WTC11 (cell line): ENCODE measurements at places on chromosomes 11 and 22. TPM values are rescaled to one million over a fixed set of nuclear protein-coding genes. Genes with fewer than 3 reads are reported as not detected.
A peak's percentile ranks its signal among the peaks of the same experiment; 100 is the strongest.

Gene BRSK2
- total RNA-seq: 22.1 to 34.5 TPM (median 26.2 TPM) in 3 replicates

Gene GLYATL1B
- 0.21 TPM in 1 of 3 replicates, not detected in the others for total RNA-seq

GRCh38 chr22:32949391-32950173, 108.6 kb downstream of the SYN3 start:
- H3K4me3 ChIP-seq: no peak overlapping the region
- H3K36me3 ChIP-seq: peaks cover 8% of the 10 kb centered on the region
- DNase-seq: no peak
- H3K27me3 ChIP-seq: peaks cover 3% of the 10 kb centered on the region; the same call in 1 of the 2 replicates
- no peak overlapping the region for H3K27ac ChIP-seq
- H3K4me1 ChIP-seq: peaks cover 12% of the 10 kb centered on the region

DNA sequence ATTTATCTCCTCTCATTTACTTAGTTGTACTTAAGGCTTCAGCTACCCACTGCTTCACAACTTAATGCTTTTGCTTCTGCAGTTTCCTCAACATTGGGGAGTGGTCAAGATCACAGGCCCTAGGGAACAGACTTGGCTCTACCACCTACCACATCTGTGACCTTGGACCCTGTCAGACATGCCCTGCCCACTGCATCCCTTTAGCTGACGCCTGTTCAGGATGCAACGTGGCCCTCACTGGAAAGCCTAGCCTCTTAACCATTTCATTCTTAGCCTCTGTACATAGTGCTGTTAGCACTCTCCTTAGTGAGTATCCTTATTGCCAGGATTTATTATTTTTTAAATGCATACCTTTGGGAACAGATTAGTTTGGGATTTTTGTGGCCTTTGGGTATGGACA, 34.4 kb downstream of the TNRC6B start:
- no peaks in the 10 kb centered on the region for H3K27me3 ChIP-seq
- H3K36me3 ChIP-seq: no peaks in the 10 kb centered on the region
- H3K4me1 ChIP-seq: peaks cover 79% of the 10 kb centered on the region
- peak overlapping the region; percentile 81; the same call in 1 of the 2 replicates for H3K27ac ChIP-seq

- peaks cover 21% of the 10 kb centered on the region for H3K27me3 ChIP-seq
- H3K27ac ChIP-seq: no peak overlapping the region
- no peak overlapping the region for H3K4me3 ChIP-seq
Measured at GRCh38 chr22:49278340-49278739, 549.3 kb downstream of the BRD1 start.

DNA sequence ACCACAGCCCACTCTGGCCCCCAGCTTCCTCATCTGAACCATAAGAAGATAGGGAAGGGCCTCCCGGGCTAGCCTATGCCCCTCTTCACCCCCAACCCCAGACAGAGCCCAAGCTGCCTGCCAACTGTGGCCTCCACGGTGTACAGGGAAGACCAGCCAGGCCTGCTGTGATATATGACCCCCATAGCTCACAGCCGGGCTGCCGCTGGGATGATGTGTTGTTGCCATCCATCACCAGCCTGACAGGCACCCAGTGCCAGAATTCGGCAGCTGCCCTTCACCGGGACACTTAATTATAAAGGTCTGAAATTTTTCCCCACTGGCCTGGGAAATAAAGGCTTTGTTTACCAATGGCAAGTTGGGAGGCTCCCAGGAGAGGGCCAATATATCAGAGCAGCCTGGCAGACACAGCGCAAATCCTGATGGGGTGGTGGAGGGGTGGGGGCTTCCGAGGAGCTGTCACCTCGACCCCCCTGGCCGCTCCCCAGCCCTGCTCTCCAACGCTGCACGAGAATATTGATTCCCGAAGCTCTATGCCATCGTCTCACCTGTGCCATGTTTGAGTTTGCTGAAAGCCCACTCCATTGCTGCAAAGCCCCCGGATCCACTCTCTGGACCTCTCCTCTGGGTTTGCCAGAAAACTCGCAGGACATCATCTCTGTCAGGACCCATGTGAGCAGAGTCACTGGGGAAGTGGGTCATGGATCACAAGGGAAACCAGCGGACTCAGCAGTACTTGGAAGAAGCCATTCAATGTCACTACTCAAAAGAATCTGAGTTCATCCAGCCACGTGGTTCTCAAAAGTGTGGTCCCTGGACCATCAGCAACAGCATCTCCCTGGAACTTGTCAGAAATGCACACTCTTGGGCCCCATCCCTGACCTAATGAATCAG, 296.9 kb downstream of the MN1 start:
- no peaks in the 10 kb centered on the region for H3K36me3 ChIP-seq
- H3K27me3 ChIP-seq: no peaks in the 10 kb centered on the region
- DNase-seq: no peak
- no peak overlapping the region for H3K27ac ChIP-seq
- H3K4me3 ChIP-seq: no peak overlapping the region

DNA sequence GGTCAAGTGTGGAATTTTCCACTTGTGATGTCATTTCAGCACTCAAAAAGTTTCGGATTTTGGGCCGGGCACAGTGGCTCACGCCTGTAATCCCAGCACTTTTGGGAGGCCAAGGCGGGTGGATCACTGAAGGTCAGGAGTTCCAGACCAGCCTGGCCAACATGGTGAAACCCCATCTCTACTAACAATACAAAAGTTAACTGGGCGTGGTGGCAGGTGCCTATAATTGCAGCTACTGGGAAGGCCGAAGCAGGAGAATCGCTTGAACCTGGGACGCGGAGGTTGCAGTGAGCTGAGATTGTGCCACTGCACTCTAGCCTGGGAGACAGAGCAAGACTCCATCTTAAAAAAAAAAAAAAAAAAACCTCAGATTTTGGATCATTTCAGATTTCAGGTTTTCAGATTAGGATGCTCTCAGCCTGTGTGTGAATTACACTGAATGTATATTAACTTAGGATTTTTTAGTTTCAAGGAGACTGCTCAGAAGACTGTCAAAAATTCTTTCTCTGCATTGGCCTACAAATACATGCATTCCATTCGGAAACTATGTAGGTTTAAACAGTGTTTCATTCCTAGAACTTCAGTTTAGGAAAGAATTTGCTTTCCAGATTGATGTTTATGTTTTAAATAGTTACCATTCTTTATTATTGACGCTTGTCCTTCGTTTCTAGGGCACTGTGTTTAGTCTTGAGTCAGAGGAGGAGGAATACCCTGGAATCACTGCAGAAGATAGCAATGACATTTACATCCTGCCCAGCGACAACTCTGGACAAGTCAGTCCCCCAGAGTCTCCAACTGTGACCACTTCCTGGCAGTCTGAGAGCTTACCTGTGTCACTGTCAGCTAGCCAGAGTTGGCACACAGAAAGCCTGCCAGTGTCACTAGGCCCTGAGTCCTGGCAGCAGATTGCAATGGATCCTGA, 48.0 kb downstream of the BID start:
- H3K27me3 ChIP-seq: no peaks in the 10 kb centered on the region
- H3K4me3 ChIP-seq: no peak overlapping the region
- H3K4me1 ChIP-seq: no peaks in the 10 kb centered on the region
- peak overlapping the region; percentile 30; the same call in 1 of the 2 replicates for H3K27ac ChIP-seq
- DNase-seq: no peak

- H3K27me3 ChIP-seq: no peaks in the 10 kb centered on the region
- peak overlapping the region; percentile 60; the same call in 1 of the 2 replicates for H3K27ac ChIP-seq
- H3K4me1 ChIP-seq: no peaks in the 10 kb centered on the region
- no peak for DNase-seq
Measured at GRCh38 chr11:1480191-1480554, 6.4 kb downstream of the MOB2 start.

Gene FREY1
- total RNA-seq: 1.6 to 2.1 TPM (median 1.8 TPM) in 3 replicates

DNA sequence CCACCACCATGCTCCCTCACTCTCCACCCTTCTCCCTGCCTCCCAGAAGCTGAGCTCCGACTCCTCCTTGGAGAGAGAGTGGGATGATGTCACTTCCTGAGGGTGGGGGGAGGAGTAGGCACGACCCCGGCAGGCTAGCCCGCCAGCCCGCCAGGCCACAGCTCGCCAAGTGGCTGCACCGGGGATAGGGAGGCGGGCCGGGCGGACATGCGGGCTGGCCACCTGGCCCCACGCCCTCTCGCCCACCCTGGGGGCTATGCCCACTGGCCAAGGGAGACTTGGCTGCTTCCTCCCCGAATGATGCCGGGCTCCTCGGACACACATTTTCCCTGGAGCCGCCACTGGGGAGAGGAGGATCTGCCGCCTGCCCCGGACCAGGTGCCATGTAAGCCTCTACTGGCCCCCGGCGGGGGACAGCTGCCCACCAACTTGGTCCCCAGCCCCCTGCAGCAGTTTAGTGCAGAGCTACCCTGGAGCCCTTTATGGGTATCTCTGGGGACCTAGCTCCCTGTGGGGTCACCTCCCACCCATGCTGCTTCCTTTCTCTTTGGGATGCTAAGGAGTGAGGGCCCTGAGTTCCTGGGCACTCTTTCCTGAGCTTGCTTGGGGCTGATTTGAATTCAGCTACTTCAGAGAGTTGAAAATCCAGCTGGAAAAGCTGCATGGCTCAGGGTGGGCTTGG, 33.7 kb upstream of the MYRF start:
- H3K4me1 ChIP-seq: peaks cover 36% of the 10 kb centered on the region
- no peaks in the 10 kb centered on the region for H3K36me3 ChIP-seq
- H3K27me3 ChIP-seq: peaks cover 3% of the 10 kb centered on the region; the same call in 1 of the 2 replicates
- H3K4me3 ChIP-seq: peak overlapping the region; percentile 61
- H3K27ac ChIP-seq: peak overlapping the region; percentile 32; the same call in 1 of the 2 replicates

DNA sequence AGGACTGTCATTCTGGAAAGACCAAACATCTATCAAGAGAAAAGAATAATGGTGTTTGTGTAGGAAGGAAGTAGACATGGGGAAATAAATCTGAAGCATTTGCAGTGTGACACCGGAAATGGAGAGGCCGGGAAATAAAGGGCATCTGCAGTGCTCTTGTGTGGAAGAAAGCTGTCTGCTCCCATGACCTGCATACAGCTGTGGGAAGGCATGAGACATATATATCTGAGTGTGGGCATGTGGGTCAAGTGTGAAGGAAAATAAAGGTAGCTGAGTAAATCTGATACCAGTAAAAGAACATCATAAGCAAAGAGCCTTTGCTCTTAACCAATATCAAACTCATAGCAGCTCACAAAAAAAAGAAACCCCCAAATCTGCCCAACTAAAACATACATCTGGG, 72.1 kb upstream of the OR5AK2 start:
- no peaks in the 10 kb centered on the region for H3K27me3 ChIP-seq
- no peak for DNase-seq
- H3K27ac ChIP-seq: no peak overlapping the region
- no peaks in the 10 kb centered on the region for H3K4me1 ChIP-seq
- peaks cover 5% of the 10 kb centered on the region; the same call in 1 of the 2 replicates for H3K36me3 ChIP-seq
- no peak overlapping the region for H3K4me3 ChIP-seq

DNA sequence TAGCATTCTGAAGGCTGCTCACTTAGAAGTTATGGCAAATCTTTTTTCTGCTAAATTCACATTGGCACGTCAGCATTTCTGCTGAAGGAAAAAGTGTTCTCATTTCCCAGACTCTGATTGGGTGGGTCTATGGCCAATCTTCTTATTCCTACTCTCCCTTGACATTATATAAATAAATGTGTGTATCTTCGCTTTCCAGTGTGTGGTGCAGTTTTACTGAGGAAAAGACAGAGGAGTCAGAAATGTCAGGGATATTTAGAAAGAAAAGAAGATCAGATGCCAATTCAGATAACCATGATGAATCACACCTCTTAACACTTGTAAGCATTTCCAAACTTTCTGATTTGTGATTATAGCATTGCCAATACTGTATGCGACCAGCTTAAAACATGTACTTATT, 3.2 kb upstream of the BDNF start:
- H3K4me1 ChIP-seq: peaks cover 34% of the 10 kb centered on the region
- H3K4me3 ChIP-seq: no peak overlapping the region
- no peak overlapping the region for H3K27ac ChIP-seq
- DNase-seq: no peak

Gene CSF2RB
- total RNA-seq: 0.05 to 0.07 TPM (median 0.07 TPM) in 3 replicates

GRCh38 chr22:26904483-26904882, 247.1 kb downstream of the MIAT start:
- no peak for DNase-seq
- peak overlapping the region; percentile 82 for H3K4me3 ChIP-seq
- no peaks in the 10 kb centered on the region for H3K36me3 ChIP-seq
- H3K27me3 ChIP-seq: peaks cover 30% of the 10 kb centered on the region
- no peak overlapping the region for H3K27ac ChIP-seq
- H3K4me1 ChIP-seq: peaks cover 52% of the 10 kb centered on the region

DNA sequence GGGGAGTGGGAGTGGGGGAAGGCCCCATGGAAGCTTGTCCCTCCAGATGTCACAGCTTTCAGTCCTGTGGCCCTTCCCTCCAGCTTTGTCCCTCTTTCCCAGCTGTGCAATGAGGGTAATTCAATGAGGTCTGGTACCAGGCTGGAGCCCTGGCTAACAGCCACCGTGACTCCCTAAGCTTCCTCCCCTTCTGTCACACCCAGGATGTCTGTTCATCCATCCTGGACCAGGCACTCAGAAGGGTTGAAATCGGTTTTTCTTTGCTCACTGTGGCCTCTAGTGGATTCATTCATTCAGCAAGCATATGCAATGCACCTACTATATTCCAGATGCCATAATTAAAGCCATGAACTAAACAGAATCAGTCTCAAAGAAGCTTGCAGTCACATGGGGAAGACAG, 38.7 kb downstream of the SYT13 start:
- no peaks in the 10 kb centered on the region; the same call in 1 of the 2 replicates for H3K27me3 ChIP-seq
- H3K36me3 ChIP-seq: no peaks in the 10 kb centered on the region
- H3K4me1 ChIP-seq: 0 out of 2 replicates have a peak, but pooled peaks cover 3% of the 10 kb centered on the region
- DNase-seq: no peak
- H3K4me3 ChIP-seq: no peak overlapping the region

DNA sequence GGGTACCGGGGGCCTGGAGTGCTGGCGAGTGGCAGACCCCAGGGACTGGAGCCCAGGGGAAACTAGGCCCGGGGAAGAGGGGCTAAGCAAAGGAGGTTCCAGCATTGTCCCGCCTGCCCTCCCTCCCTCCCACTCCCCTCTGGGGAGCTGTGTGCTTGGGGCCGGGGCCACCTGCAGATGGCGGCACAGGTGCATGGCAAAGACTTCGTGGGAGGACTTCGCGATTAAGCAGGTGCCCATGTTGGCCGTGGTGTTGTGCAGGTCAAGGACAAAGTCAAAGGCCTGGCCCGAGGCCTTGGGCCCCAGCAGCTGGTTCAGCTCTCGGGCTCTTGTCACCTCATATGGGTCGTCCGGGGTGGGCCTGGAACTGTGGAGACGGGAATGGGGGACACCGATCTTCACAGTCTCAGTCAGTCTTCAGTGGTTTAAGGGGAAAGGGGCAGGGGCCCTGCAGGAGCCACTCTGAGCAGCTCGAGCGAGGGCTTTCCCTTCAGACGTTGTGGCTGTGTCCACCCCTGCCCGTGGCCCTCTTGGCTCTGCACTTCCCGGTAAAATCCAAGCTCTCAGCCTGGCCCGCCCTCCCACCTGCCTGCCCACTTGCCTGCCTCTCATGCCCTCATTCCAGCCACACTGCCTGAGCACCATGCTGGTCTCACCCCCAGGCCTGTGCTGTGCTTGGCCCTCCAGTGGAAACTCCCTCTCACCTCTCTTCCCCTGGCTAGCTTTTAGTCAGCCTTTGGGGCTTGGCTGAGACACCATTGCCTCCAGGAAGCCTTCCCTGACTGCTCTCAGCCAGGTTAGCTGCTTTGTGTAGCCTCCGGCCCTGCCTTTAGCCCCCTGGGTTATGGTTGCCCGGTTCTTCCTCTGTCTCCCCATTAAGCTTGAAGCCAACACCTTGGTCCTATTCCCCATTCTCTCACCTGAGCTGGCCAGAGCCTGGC, 4.7 kb downstream of the ACY3 start:
- H3K27ac ChIP-seq: no peak overlapping the region
- H3K27me3 ChIP-seq: peaks cover 13% of the 10 kb centered on the region
- H3K4me3 ChIP-seq: no peak overlapping the region
- H3K4me1 ChIP-seq: peaks cover 6% of the 10 kb centered on the region
